C1 segment of cervical spinal cord (tissue), 14 donors: ENCODE measurements at places on chromosomes 12 and 14.
A peak's percentile ranks its signal among the peaks of the same experiment; 100 is the strongest.

DNA sequence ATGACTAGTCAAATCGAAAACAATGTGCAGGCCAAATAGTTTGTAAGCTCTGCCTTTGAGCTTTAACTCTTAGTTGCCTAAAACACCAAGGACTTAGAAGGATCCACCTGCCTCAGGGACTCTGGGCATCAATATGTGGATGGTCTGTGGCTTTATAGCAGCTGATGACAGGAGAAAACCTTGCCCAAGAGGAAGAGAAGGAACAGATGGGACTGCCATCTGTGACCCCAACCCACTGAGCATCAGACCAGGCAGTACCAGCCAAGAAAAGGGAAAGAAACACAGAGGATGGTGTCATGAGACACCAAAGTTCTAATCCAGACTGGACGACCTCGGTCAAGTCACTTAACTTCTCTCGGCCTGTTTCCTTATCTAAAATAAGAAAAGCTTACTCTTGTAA, 12.7 kb downstream of the TGFB3 start:
- DNase-seq: no peak

DNA sequence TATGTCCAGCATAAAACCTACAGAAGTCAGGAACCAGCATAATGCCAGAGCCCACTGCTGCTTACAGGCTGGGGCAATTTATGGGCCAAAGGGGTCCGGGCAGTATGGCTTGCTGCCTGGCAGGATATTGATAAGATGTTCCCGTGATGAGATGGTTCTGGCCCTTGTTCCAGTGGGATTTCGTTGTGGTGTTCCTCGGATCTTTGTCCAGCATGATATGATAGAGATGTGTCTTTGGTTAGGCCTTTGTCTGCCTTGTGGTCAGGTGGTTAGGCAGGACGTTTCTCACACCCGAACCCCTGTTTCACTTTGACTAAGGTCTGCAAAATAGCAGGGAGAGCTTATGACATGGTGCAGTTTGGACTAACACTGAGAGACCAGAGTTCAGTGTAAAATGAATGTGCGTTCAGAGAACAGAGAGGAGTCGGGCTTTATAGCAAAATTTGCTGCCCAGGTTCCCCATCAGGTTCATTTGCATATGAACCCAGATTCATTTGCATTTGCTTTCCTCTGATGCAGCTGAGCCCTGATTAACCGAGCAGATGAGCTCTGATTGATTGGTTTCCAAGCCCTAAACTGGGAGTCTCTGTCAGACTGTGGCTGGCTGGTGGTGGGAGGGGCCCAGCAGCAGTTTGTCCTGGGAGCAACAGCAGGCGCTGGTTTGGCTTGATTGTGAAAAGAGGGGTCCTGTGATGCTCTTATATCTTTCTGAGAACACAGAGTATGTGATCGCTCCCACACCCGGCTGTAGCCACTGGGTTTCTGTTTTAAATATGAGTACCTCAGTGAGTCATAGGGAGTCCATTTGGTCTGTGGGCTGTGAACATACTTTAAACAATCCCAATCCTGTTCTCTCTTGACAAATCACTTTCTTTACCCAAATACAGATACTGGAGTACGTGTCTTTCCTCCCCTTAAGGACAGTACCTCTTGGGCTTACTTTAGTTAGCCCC, 156.3 kb upstream of the PZP start:
- no peak for DNase-seq

GRCh38 chr14:67436006-67436866, 24.3 kb upstream of the PLEK2 start:
- DNase-seq: peak; percentile 23

DNA sequence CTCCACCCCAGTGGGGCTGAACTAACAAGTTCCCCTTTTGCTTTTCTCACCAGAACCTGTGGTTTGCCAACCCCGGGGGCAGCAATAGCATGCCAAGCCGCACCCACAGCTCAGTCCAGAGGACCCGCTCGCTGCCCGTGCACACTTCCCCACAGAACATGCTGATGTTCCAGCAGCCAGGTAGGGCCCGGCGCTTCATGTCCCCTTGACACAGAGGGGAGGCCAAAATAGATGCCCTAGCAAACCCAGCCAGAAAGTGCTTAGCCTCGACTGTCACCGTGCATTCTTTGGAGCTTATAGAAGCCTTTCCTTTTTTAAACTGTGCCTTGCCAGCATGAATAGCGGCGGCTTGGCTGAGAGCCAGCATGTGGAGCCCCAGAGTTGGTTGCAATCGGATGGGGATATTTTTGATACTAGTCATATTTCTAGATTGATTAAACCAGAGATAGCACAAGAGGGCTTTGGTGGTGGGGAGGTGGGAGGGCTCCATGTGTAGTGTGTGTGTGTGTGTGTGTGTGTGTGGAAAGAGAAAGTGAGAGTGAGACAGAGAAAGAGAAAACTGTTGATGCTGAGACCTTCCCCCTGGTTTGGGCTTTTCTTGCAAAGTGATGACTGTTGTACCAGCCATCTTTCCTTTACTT, 126.1 kb downstream of the GCH1 start:
- peak; percentile 21 for DNase-seq

DNA sequence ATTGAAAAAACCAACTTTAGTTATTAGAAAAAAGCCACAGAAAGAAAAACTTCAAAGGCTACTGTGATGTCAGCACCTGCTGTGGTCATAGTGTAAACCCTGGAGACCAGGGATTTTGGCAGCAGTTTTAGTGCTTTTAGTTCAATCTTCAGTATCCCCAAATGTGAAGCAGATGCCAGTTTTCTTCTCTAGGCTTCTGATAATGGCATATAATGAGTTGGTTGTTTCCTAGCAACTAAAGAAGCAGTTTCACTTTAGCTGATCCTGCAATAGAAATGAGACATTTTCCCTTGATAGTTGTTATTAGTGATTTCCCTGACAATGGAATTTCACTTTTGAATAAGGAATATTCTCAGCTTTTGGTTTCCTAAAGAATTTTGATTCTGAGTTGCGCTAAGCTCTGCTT, 131.2 kb downstream of the NUBPL start:
- DNase-seq: no peak

DNA sequence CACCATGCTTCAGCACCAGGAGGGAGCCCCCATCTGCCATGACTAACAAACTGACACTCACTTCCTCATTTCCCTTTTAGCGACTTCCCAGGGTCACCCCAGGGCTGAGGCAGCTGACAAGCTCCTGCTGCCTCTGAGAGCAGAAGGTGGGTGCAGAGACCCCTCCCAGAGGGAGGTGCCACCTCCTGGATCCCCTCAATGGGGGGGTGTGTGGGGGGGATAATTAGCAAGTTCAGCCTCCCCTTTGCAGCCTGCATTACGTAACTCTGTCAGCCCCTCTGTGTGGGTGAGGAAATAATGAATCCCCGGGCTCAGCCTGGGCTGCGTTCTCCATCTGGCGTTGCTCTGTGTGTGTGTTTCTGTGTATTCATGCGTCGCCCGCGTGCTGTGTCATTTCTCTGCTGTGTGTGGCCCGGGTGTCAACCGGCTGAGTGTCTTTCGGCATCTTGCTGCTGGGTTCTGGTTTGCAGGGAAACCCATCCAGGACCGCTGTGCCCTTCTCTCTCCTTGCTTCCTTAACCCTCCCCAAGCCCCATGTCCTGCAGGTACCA, 28.0 kb downstream of the NOS1 start:
- DNase-seq: no peak

GRCh38 chr12:41536813-41537490, 348.8 kb downstream of the PDZRN4 start:
- DNase-seq: no peak

- no peak for DNase-seq
These were observed 315.9 kb downstream of the BMP4 start for GRCh38 chr14:53640695-53641094.

DNA sequence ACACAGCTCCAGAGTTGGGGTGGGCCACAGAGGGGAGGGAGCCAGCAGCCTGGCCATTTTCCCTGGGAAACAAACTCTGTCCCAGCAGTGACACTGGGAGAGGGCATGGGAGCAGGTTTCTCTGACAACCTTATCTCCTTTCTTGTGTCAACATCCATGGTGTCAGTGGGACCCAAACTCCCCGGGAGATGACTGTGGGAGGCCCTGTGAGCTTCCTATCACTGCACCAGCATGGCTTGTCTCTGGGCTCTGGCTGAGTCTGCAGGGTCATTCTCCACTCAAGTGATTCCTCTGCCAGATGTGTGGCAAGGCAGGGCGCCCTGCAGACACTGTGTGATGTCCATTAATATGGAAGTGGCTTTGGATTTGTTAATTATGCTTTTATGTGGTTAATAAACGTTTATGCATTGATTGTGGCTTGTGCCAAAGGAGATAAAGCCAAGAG, 10.1 kb downstream of the LRTM2 start:
- DNase-seq: no peak

GRCh38 chr12:42281844-42282243, 43.8 kb upstream of the YAF2 start:
- DNase-seq: no peak

GRCh38 chr12:52832451-52832850, 1.7 kb downstream of the KRT79 start:
- no peak for DNase-seq

DNA sequence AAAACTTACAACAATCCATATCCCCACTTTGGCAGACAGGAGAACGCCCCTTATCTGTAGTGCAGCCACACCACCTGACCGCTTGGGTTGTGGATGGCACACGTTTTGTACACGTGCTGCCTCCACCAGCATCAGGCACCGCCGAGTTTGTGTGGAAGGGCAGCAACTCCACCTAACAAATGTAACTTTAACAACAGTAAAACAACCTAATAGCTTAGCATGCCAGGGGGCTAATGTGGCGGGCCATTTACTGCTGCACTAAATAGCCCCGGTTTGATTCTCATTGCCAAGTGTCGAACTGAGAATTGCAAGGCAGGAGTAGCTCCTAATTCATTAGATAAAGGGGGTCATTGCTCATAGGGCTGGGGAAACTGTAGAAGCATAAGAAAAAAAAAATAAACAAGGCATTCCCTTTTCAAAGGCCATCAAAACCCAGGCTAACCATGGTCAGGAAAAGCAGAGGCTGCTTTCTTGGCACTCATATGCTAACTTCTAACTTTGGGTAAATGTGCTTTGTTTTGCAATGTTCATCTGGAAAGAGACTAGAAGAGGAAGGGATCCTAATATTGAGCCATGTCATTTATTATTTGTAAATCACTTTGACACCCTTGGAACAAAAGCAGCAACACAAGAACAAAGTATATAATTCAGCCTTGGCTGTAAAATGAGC, 279.7 kb upstream of the SOX5 start:
- no peak for DNase-seq
